Kidney tubule cell (primary cell): ENCODE measurements at places on chromosomes 1 and 21.

GRCh38 chr21:33640697-33641351 is 717 bp downstream of the CRYZL1 start:
- peak; percentile 30 for DNase-seq

DNA sequence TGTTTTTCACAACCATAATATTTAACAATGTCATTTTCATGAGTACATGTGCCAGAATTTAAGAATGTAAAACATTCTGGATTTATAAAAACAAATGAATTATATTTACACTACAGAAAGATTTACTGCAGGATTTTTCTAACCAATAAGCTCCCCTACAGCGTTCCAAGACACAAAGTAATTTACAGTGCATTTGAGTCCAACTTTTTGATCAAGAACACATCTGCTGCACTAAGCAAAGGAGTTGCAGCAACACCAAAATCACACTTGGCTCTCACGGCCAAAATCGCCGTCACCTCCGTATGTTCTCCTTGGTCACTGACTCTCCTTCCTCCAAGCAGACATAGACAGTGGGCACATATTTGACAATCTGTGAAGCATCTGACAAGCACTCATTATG is 7.7 kb downstream of the VPS26C start:
- DNase-seq = no peak

GRCh38 chr1:211333906-211334305 is 7.3 kb downstream of the TRAF5 start:
- peak; percentile 27 for DNase-seq

DNA sequence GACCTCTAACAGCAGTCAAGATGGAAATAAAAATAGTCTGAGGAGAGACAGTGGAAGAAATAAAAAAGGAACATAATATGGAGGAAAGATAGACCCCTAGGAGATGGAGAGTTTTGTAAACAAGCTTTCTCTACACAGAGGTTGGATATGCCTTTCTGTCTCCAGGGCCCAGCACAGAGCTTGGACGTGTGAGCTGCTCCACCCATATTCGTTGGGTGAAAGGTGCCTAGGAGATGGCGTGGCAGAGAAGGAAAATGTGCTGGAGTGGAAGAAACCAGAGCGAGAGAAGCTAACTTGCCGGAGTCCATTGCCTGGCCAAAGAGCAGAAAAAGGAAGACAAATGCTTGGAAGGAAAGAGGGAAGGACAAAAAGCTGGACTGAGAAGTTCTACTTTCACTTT is 78.3 kb upstream of the LMO4 start:
- no peak for DNase-seq

DNA sequence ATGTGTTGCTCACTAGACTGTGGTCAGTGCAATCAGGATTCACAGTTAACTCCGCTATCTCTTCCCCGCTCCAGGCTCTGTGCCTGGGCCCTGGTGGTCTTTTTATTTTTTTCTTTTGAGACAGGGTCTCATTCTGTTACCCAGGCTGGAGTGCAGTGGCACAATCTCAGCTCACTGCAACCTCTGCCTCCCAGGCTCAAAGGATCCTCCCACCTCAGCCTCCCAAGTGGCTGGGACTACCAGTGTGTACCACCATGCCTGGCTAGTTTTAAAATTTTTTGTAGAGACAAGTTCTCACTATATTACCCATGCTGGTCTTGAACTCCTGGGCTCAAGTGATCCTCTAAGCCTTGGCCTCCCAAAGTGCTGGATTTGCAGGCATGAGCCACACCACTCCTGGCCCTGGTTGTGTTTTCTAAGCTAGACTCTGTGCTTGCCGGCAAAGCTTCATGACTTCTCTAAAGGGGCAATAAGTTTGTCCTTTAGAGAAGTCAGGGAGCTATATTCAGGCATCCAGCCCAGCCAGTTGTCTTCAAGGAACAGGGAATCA is 1.4 kb downstream of the RCSD1 start:
- no peak for DNase-seq

DNA sequence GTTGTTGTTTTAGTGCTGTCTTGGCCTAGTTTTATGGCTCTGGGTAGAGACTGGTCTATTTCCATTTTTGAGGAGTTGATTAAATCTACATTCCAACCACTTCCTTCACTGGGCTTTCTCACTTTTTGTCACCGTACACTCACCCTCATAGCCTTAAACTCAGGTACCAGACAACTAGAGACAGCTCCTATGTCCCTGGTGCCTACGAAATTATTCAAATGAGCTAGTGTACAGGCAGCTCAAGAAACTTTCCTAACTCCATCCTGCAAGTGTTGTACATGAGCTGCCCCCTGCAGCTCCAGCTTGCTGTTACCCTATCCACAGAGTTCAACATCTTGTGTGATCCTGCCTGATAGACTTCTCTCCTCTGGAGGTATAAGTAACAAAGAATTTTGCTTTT is 704.8 kb upstream of the RGS18 start:
- peak; percentile 73 for DNase-seq

- DNase-seq = peak; percentile 17
Measured at GRCh38 chr1:30657131-30658013, 66.0 kb downstream of the MATN1 start.

GRCh38 chr1:213394837-213395236 is 343.8 kb downstream of the RPS6KC1 start:
- DNase-seq = no peak

GRCh38 chr1:221331273-221332183 is 410.4 kb downstream of the DUSP10 start:
- peak; percentile 4 for DNase-seq

- no peak for DNase-seq
Measured at GRCh38 chr1:203181586-203182386, 4.7 kb downstream of the CHI3L1 start.

GRCh38 chr1:32447469-32448185 is 17.2 kb upstream of the ZBTB8B start:
- peak; percentile 64 for DNase-seq

GRCh38 chr1:169890761-169891538 is 2.7 kb downstream of the SCYL3 start:
- peak; percentile 29 for DNase-seq
